ENCODE measurements at places on chromosomes 1 and 21.

- no peak for DNase-seq
Measured at GRCh38 chr1:178465011-178465410, 31.8 kb downstream of the CLEC20A start.

- DNase-seq: peak; percentile 57
Measured at GRCh38 chr1:26471498-26472319, 531 bp upstream of the HMGN2 start.

- no peak for DNase-seq
Measured at GRCh38 chr1:59367301-59368007, 70.6 kb downstream of the FGGY start.

DNA sequence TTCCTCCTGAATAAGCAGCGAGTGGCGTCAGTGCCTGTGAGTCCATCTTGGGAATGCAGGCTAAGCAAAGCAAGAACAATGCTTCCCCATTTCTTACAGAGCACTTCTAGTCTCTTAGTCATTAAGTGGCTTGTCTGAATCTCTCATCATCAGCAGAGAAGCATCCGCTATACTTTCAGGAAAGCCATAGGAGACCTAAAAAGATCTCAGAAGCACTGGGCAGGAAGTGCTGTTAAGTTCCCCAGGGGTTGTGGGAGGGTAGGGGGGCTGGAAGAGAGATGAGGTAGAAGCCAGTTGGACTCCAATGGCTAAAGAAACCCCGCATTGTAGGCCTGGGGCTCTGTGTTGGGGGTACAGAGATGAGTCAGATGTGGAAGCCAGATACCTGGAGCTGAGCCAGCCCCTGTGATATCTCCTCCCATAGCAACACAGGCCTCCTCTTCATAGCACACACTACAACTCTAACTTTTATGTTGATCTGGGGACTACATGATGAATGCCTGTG lies 44.9 kb downstream of the SYT6 start:
- DNase-seq: no peak
